ENCODE measurements at places on chromosomes 7 and 10.

DNA sequence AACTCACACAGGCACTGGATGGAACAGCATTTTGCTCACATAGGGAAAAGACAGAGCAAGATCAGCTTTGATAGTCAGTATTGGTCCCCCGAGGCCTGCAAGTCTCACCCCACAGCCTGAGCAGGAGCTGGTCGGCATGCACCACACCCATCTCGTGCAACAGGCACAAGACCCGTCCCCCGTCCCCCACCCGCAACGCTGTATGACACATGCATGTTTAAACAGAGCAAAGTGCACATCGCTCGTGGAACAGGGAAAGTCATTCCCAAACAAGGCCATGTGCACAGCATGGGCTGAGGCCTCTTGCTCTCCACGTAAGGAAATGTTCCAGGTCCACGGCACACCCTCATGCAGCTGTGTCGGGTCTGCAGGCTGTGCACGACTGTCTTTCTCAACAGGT, 527.2 kb downstream of the ACTR3B start:
- no peak for DNase-seq

- no peak for DNase-seq
Measured at GRCh38 chr10:131074682-131075081, 236.8 kb downstream of the TCERG1L start.

DNA sequence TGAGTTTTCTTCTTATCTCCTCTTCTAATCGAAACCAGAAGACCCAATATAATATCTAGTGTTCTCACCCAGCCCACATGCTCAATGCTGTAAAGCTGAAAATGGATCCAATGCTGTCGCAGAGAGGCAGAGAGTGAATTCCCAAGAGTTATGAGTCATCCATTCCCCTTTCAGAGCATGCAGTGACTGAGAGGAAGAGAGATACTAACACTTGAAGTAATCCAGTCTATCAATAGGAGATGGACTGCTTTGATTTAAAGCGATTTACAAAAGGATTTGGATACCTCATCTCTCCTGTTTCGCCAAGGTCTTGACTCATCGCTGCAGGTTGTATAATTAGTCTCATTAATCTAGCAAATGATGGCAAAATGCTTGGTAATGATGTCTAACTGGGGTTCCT, 41.5 kb upstream of the PRKCQ start:
- no peak for DNase-seq

DNA sequence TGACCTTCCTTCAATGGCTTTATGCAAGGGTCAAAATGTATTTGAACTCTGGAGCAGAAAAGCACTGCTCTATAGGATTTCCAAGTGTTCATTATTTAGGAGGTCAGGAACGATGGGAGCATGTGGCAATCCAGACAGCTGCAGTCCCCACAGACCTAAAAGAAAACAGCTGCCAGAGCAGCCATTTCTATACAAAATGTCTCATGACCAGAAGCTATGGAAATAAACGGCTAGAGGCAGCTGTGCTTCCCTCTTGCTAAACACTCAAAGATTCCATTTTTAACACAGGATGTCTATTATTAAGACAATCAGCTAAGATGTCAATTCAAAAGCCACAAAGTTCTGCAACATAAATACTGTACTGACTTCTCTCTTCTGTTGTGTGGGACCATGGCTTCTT, 879.1 kb upstream of the C7orf33 start:
- DNase-seq = no peak

GRCh38 chr7:38182450-38182849, 4.4 kb downstream of the STARD3NL start:
- no peak for DNase-seq

- no peak for DNase-seq
Measured at GRCh38 chr7:95675632-95676031, 79.3 kb upstream of the PDK4 start.

GRCh38 chr7:107428642-107429041, 41.2 kb upstream of the GPR22 start:
- no peak for DNase-seq

- no peak for DNase-seq
Measured at GRCh38 chr10:5565205-5565545, 40.4 kb downstream of the CALML3 start.
